Stimulated activated memory B cell treated with anti-CD40 and anti-IgM and Interleukin-4, amounts not matched to agents 10 μg/mL and 1 μg/mL and 100 μg/mL, for 72 hours (primary cell): ENCODE measurements at places on chromosomes 5 and 9.
A peak's percentile ranks its signal among the peaks of the same experiment; 100 is the strongest.

DNA sequence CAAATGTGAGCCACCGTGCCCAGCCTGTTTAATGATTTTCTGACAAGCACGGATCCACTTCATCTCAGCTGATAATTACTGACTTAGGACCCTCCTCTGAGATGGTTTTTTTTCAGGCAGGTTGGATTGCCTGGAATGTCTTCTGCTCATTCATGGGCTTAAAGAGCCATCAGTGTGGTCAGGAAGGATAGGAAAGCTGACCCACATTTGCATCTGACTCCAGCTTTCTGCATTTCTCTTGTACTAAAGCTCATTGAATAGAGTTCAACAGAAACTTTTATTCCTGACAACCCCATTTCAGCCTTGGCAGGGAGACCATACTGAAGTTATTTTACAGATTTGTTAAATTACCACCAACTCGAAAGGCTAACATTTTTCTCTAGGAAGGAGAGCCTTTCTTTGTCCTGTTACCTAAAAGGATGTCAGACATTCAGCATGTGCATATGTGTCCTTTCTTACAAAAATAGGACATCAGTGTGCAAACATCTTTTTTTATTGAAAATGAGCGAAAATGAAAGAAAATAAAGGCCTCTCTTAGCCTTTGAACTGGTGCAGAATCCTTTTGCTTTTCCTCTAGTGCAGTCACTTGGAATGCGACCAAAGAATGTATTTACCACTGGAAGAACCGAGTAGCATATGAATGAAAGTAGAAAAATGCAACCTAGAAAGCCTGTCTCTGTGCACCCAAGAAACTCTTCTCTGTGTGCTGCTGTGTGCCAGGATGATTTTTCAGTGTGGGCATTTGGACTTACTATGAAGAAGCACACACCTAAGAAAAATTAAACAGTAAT is 26.6 kb downstream of the ADCY2 start:
- ATAC-seq = no peak

DNA sequence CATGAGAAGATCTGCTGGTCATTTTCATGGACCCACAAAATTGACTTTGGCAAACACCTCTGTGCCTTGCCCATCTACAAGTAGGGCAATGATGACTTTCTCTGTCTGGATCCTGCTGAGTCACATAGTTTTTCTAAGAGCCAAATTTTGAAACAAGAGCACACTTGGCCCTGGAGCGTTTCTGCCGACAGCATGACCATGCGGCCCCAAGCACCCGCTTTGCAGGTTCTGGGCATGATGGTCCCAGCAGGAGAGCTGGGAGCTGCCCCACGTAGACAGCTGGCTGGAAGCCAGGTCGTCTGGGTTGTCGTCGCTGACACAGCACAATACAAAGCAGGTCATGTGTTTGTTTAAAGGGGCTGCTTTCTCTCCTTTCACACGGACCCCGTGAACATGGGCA is 159.8 kb downstream of the SYK start:
- no peak for ATAC-seq

GRCh38 chr5:92777421-92777820 is 803.6 kb downstream of the NR2F1-AS1 start:
- ATAC-seq = no peak

GRCh38 chr9:119126040-119126439 is 243.2 kb downstream of the BRINP1 start:
- no peak for ATAC-seq

- ATAC-seq = no peak
Measured at GRCh38 chr9:3825721-3826120, 299.9 kb upstream of the RFX3 start.

GRCh38 chr9:113709721-113710120 is 166.4 kb upstream of the ZNF618 start:
- no peak for ATAC-seq

- no peak for ATAC-seq
Measured at GRCh38 chr9:112245126-112245525, 70.0 kb upstream of the SUSD1 start.

GRCh38 chr5:72160329-72160728 is 53.1 kb downstream of the MAP1B start:
- no peak for ATAC-seq

DNA sequence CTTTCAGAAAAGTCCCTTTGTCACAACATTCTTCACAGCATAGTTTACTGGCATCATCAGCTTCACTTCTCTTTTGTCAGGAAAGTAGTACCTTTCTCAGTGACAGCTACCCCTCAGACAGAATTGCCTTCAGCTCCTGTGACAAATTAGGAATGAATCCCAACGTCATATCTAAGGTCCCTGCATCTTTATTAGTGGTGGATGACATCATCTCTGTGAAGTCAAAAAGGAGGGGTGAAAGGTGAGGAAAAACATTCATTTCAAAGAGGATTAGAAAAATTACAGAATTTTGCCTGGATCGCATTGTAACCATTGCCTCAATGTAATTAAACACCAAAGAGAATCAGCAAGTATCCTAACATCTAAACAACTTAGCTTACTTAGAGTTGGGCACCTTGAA is 7.9 kb upstream of the INSL6 start:
- no peak for ATAC-seq

DNA sequence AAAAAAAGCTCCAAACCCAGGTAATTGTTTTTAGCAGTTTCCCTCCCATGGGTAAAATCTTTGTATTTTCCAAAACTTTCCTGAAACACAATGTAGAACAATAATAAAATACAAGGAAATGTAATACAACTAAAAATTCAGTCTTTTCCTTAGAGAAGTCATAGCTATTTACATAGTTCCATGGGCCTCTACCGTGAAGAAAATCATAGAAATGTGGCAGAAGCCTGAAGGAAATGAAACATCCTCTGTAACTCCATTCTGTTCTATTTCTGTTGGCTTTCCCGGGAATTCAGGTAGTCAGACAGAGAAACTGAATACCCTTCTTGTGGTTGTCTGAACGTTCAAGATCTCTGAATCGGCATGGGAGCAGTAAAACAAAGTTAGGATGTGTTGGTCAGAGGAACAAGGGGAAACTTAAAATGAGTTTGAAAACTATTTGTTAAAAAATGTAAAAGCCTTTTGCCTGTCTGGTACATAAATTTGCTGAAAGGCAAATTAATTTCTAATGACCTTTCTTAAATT is 202.4 kb upstream of the ZNF608 start:
- no peak for ATAC-seq

GRCh38 chr5:78886341-78887230 is 98.5 kb downstream of the ARSB start:
- no peak for ATAC-seq

DNA sequence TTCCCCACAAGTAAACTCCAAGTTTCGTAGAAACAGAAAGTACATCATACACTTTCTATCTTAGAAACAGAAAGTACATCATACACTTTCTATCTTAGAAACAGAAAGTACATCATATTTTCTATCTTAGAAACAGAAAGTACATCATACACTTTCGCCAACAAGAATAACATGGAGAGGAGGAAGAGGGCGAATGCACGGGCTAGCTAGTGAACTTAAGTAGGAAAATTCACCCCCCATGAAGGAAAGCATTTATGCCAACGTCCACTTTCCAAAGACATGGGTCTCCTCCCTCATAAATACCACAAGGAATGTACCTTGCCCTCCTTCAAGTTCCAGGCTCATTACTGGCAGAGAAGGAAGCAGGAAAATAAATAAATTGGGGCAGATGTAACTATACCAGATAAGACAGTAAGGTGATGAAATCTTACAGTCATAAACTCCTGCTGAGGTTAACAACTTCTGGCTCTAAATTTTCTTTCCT is 64.7 kb downstream of the FRMD3 start:
- peak; percentile 45 for ATAC-seq

- no peak for ATAC-seq
Measured at GRCh38 chr5:32443145-32443540, 1.4 kb downstream of the ZFR start.

- no peak for ATAC-seq
Measured at GRCh38 chr5:180214870-180215770, 6.1 kb upstream of the RASGEF1C start.

GRCh38 chr9:83183621-83184020 is 120.7 kb upstream of the RASEF start:
- ATAC-seq = no peak

DNA sequence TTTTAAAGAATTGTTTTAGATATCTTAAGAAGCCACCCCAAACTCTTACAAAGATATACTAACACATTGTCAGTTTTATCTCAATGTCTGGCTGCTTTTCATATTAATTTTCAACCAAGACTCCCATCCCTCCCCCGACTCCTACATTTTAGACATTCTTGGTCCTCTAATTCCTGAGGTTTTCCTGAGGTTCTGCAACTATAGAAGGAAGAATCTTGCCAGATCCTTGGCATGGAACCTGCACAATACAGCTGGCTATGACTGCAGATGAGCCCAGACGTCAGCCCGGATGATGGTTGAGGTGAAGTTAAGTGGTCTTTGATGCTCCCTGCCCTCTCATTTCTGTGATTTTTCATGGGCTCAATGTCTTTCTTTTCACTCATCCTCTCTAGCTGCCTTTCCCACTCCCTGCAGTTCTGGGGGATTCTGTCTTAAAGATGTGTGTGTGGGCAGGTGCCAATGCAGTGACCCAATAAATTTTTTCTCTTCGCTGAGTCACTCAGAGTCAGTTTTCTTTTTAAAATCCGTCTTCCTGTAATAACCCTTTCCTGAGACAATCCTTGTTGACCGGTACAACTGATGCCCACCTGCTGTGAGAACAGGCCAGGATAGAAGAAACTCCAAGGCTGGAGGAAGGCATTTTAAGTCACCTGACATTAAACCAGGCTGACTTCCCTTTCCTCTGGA is 237.8 kb upstream of the GAS1 start:
- no peak for ATAC-seq

DNA sequence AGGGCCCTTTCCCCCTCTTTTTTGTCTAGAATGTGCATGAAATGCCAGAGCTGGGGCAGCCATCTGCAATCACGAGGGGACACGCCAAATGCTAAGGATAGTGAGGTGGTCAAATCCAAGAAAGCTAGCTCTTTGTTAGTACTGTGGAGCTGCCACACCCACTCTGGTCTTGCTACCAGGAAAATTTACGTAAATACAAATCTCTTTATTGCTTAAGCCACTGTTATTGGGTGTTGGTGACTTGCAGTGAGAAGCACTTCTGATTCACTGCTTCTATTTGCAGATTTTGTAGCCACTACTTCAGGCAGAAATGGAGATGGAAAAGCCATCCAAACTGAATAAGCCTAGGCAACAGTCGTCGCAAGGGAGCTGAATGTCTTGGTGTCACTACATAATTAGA is 25.6 kb upstream of the SUSD1 start:
- ATAC-seq = no peak

- peak; percentile 72 for ATAC-seq
Measured at GRCh38 chr5:128905568-128906110, 59.6 kb upstream of the SLC27A6 start.

GRCh38 chr9:134707031-134707680 is 65.6 kb downstream of the COL5A1 start:
- ATAC-seq = no peak

DNA sequence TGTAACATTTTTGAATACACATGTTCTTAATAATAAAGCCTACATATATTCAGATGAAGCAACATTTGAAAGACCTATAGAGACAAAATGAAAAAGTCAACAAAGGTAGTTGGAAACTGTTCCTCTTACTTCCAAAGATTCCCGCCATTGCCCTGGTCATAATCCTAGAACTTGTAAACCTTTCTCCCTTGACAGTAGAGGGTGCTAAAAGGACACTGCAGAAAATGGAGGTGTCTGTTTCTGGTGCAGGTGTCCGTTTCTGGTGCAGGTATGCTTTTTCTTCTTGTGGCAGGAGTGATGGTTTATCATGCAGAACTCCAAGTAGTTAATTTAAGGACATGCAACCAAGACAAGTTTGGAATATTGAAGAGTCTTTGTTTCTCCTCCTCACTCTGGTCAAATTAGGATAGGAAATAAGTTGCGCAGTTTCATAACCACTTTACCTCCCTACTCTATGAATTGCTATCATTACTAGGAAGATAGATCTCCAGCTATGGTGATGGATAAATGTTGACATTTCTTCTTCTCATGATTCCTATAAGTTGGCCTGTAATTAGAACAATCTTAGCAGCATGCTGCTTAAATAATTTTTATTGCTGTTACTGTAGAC is 56.0 kb upstream of the FAM174A start:
- ATAC-seq = no peak

DNA sequence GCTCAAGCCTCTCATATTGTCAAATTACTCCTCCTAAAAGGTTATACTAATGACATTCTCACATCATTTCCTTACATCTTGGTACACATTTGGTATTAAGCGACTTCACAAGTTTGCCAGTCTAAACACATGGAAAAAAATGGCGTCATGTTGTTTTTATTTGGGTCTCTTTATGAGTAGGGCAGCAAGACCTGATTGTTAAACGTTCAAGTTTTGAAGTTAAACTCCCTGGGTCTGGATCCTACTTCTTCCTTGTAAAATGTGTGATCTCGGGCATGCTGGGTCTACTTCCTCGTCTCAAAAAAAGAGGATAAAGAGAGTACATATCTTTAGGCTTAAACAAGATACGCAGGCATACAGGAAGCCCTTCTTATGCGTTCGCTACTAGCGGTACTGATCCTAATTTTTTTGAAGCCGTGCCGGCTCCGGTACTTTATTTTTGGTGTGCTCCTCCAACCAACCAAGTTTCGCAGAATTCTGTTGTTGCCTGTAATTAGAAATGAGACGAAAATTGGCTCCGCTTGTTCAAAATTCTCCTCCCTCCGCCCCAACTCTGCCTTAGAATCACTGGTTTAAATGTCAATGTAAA is 596 bp upstream of the CDC37L1 start:
- peak; percentile 51 for ATAC-seq

GRCh38 chr9:134040176-134040565 is 14.9 kb downstream of the BRD3OS start:
- ATAC-seq = no peak

DNA sequence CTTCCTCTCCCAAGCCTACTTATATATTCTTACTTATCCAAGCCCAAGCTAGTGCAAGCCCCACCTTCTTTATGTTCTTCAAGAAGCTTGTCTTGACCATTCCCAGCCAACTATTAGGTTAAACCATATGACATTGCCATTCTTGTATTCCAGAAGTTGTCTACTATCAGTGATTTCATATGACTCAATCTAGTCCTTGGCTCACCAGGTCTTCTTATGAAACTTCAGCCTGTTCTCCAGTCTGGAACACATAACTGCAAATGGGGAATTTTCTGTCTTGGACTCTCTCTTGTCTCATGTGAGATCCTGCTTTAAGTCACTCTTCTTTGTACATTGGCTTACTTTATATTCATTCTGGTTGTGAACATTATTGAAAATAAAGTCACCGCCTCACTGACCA is 130.7 kb downstream of the TTLL11 start:
- ATAC-seq = no peak
